Jurkat, Clone E6-1 (cell line): ENCODE measurements at places on chromosomes 3 and 15.
A peak's percentile ranks its signal among the peaks of the same experiment; 100 is the strongest.

GRCh38 chr3:191094057-191094845 is 104.8 kb upstream of the OSTN start:
- no peak for DNase-seq

DNA sequence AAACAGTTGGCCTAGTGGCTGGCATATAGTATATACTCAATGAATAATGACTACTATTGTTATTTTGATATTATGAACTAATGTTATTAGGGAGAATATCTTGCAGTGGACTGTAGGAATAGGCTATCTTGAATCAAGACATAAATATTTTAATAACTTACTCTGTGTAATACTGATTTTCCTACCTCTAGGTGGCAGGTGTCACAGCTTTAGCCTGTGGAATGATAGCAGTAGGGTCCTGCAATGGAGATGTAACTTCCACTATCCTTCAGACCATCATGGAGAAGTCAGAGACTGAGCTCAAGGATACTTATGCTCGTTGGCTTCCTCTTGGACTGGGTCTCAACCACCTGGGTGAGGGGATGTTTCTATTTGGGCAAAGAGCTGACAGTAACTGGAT is 6.5 kb downstream of the PSMD2 start:
- DNase-seq = no peak

GRCh38 chr3:47613722-47614121 is 35.1 kb upstream of the CSPG5 start:
- no peak for DNase-seq

GRCh38 chr3:194744826-194745225 is 59.1 kb downstream of the FAM43A start:
- DNase-seq = no peak

- no peak for DNase-seq
These were observed 640.4 kb upstream of the ARPP21 start for GRCh38 chr3:34998902-34999301.

GRCh38 chr15:62323353-62323890 is 158.3 kb upstream of the C2CD4B start:
- no peak for DNase-seq

DNA sequence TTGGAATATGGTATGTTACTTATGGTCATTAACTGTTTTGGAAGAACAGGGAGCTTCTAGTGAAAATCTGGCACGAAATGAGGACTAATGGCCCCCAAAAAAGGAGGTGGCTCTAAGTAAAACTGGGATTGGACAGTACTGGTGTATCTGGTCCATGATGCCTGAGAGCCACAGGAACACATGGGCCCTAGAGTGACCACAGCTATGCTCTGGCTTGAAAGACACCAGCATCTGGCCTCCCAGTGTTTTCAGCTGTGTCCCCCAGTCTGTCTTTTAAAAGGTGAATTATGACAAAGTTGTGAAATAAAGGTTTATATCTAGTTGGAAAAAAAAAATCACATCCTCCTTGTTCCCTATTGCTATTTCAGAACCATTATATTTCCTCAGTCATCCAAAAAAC is 64.5 kb downstream of the GSK3B start:
- DNase-seq = no peak

DNA sequence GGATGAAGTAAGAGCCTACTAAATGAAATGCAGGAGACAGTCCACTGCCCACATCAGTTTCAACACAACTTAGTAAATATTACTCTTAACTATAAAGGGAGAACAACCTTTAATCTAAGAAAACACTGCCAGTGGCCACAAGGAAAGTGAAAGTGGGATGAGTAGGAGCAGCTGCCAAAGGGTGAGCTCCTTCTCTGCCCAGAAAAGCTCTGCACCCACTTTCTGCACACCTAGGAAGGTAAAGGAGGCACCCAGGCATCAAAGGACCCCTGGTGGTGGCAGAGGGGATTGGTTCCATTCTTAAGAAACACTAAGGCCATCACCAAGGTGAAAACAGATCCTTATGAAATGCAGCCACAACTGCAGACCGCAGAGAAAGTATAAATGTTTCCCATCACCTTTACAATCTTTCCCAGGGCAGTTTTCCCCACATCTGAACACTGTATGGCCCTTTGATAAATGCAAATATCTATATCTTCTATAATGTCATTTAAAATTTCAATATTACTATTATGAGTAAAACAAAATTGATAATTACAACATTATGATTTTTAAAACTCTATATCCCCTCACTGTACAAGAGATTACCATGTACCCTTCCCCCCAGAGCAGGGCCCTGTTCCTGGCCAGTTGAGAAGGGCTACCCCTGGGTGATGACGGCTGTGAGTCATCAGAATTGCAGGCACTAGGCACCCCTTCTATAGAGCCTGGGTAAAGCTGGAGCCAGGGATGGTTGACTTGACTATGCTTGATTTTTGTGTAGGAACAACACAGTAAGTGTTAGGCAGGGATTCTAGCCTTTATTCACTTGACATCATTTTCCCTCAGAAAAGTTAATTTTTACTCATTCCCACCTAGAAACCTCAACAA is 92.0 kb downstream of the SNRK start:
- peak; percentile 60 for DNase-seq
